ENCODE measurements at places on chromosomes 3 and 15.
A peak's percentile ranks its signal among the peaks of the same experiment; 100 is the strongest.

- no peak for DNase-seq
These were observed 75.5 kb downstream of the PEX5L start for GRCh38 chr3:179961071-179961702.

GRCh38 chr3:45236964-45237363 is 10.9 kb upstream of the TMEM158 start:
- no peak for DNase-seq

- DNase-seq, result peak; percentile 57
These were observed at the start of gene TKT for GRCh38 chr3:53255775-53256703. TSS of gene TKT (minus strand) at chr3:53256022. CDS start at chr3:53255942, 80 bp downstream.

GRCh38 chr3:36804295-36805055 is 40.1 kb upstream of the DCLK3 start:
- DNase-seq, result no peak

GRCh38 chr15:98960555-98961050 is 47.0 kb downstream of the PGPEP1L start:
- no peak for DNase-seq

DNA sequence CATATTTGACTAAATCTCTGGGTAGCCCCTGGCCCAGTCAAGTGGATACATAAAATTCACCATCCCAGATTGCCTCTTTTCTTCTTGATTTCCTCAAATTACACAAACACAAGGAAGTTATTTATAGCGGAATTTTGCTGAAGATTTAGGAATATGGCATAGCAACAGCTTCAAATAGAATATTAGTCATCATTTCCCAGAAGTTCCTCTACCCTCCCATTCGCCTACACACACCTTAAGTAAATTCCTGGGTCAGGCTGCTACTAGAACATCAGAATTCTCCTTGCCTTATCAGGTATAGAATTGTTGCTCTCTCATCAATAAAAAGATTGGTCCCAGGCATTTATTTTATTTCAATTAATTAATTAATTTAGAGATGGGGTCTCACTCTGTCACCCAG is 31.6 kb downstream of the MESD start:
- no peak for DNase-seq

GRCh38 chr3:195911946-195912270 is 3.6 kb upstream of the TNK2 start:
- DNase-seq, result no peak

GRCh38 chr3:132730891-132731580 is 8.8 kb upstream of the NPHP3 start:
- no peak for DNase-seq

- DNase-seq, result no peak
These were observed 1038.5 kb upstream of the NR2F2 start for GRCh38 chr15:95291898-95292472.

DNA sequence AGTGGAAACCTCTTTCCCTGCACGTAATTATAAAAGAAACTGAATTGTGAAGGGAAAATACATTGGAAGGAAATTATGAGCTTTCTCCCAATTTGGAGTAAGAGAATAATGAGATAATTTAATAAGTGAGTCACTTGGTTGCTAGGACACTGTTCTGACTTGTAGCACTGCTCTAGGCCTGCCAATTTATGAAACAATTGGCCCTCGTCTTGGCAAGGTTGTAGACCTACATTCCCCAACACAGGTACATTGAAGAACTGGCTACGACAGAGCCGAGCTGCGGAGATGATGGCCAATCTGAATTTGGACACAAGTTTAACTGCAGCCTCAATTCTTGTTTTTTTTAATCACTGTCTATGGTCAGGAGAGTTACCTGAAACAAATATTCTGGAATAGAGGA is 674.1 kb downstream of the MECOM start:
- DNase-seq, result no peak

DNA sequence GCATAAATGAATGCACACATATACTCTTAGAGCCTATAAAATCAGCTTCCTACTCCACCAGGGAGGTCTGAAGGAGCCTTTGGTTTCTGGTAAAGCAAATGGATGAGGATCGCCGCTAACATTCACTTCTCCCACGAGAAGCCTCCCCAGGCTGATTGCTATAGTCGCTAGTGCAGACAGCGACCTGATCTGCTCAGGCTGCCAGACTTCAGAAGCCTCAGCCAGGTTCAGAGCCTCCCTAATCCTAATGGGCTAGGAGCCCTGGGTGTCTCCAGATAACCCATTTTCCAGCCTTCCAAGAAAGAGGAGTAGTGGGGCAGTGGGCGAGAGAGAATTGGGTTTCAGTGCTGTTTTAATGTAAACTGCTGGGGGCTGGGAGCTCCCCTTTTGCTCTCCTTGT is 35.4 kb downstream of the TPM1 start:
- no peak for DNase-seq

GRCh38 chr3:190849607-190850006 is 12.9 kb downstream of the GMNC start:
- no peak for DNase-seq

Measured in activated T-helper 1 cell treated with anti-CD3 and anti-CD28 coated beads, Interleukin-2, amount 50 U/mL, for 16 hours (primary cell).